ENCODE measurements at places on chromosomes 7 and 10.

- no peak for DNase-seq
Observed at GRCh38 chr7:146291900-146292299, 175.3 kb downstream of the CNTNAP2 start.

- DNase-seq, result no peak
Observed at GRCh38 chr10:88474884-88475844, 108.0 kb downstream of the RNLS start.

DNA sequence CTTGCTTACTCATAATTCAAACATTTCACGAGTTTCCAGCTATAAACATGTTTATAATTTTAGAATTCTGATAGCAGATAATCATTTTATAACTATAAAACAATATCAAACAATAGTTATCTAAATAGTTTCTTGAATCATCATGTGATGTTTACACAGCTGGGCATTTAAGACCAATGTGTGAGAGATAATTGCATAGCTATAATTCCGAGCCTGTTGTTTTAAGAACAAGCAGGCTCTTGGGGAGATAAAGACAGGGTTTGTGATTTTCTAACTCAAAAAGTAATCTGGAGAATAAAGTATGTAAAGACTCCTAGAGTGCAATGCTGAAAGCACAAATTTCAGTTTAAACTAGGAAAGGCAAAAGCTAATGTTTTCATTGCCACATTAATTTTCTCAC, 331.2 kb downstream of the LRRTM3 start:
- DNase-seq, result no peak

DNA sequence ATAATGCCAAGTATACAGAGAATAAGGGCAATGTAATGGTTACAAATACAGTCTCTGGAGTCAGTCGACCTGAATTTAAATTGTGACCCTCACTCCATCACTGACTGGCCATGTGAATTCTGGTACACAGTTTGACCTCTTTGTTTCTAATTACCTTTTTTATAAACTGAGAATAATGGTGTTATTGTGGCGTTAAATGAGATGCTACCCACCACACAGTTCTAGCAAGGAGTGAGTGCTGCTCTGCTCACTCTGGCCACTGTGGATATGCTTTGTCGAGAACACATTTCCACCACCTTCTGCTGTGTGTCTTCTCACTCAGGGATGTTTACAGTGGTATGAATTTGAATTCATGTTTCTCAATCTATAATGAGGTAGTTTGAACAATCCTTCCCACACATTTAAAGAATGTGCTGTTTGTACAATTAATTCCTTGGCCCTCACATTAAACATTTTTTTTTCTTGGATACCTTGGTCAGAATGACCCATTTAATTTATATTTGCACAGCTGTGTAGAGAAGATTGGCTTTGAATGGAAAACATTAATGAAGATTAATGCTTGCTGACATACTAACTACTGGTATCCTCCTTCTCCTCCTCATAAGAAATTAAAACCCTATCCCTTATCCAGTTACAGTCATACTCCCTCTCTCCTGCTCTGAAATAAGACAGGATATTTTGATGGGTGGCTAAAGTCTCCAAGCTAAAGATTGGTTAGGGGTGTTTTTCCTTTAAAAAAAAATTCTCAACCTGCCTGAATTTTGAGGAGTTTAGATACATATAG, 42.4 kb downstream of the PLCE1 start:
- DNase-seq, result no peak

- no peak for DNase-seq
Observed at GRCh38 chr10:52956461-52956860, 183.9 kb upstream of the MBL2 start.

GRCh38 chr7:128168667-128169210, 72.3 kb upstream of the LEP start:
- no peak for DNase-seq
